ENCODE measurements at places on chromosomes 4 and X.

DNA sequence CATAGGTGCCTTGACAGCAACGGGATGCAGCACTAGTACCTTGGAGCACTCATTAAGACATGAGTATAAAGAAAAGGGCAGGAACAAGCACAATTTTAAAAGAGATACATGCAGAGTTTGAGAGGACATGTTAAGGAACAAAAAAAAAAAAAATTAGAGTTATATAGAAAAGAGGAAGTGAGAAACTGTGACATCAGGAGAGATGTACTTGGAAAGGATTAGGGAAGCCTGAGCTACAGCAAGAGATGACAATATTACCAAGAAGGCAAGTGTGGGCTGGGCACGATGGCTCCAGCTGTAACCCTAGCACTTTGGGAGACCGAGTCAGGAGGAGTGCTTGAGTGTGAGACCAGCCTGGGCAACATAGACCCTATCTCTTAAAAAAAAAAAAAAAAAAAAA lies 37.4 kb downstream of the GPR143 start:
- no peak for DNase-seq

GRCh38 chr4:16269240-16269639 lies 43.0 kb upstream of the TAPT1 start:
- DNase-seq: no peak

GRCh38 chrX:49231333-49232000 lies 1.7 kb downstream of the CACNA1F start:
- DNase-seq: no peak

DNA sequence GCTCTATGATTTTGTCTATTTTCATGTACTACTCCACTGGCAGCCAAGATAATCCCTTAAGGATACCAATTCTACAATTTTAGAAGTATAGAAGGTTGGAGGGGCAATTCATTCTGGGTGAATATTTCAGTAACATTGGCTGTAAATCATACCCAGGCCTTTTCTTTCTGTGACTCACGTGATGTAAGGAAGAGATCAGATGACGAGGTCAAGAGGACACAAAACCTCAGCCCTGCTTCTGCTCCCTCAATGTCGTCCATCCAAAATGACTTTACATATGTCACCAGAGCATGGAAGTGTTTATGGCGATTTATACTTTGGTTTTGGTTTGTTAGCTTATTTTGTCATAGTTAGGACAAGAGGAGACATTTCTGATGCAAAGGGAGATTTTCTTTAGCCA lies 70.7 kb upstream of the SLC4A4 start:
- no peak for DNase-seq

GRCh38 chr4:73589887-73590801 lies 30.1 kb downstream of the RASSF6 start:
- DNase-seq: no peak

DNA sequence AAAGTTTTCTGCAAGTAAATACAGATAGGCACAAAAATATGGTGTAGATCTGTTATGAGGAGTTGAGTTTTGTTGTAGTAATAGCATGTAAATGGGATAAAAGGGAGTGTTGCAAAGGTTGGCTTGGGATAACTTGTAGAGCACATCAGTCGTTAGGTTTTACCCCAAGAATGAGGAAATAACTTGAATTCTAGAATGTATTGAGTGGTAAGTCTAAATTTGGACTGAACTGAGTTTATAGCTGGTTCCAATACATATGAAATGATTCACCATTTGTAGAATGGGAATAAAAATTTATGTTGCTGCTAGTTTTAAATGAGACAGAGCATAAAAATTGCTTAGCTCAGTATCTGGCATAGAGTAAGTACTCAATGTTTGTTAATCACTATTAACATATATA lies 719.2 kb downstream of the FSTL5 start:
- DNase-seq: no peak

DNA sequence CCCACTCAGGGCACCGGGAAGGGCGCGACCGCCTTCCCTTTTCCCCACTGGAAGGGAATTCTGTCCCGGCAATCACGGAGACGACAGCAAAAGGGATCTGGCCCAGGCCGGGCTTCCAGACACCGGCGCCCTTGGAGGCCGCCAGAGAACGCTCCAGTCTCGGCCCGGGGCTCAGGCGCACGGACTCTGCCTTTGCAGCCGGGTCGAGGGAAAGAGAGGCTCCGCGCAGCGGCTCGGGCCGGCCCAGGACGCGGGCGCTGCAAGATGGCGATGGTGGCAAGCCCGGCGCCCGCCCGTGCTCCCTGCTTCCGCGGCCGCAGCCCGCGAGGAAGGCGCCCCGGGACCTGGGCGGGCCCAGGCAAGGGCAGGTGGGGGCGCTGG lies 1.1 kb downstream of the CTBP1 start:
- DNase-seq: no peak

DNA sequence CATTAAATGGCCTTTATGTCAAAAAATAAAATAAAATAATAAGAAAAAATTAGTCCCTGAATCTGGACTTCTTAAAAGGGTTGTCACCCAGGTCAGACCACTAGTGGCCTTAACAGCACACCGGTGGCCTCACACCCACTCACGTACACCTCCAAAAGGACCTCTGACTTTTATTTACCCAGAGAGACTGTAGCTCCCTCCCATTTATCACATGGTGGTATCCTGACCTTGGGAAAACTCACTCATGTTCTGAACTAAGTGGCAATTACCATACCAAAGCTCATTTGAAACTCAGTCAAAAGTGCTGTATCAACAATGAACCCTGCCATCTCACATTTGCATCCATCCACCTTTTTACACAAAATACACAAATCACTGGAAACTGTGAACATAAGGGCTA lies 53.1 kb upstream of the MAP3K15 start:
- DNase-seq: no peak

DNA sequence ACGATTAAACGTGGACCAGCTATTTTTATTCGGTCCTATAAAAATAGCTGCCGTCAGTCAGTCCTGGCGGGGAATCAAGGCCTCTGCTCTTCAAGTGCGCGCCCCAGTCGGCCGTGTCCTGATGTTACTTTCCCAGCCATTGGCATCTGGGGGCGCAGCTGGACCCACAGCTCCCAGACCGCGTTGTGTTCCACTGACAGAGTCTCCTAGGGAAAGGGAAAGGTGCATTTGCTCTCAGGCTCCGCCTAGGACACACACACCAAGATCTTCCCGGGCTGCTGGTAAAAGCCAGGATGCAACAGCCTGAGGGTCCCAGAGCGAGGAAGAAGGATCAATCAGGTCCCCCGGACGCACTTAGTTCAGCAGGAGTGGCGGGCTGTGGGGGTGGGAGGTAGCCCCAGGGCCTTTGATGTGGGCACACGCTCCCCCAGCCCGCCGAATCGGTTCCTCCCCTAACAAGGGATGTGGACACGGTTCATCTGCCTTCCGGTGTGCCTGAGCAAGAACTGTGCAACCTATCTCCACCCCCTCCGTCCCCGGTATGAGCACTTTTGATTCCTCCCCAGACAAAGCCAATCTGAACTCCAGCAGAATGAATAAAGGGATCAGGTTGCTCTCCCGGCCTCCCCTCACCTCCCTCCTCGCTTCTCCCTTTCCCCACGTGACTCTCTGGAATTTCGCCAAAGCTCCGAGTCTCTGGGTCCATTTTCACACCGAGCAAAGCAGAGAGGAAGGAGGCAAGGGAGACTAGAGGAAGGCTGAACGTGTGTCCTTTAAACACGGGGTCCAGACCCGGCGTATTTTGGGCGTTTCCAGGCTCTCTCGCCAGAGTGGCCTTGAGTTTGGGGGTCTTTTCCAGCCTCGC lies 626 bp upstream of the FRAS1 start:
- DNase-seq: peak; percentile 90

DNA sequence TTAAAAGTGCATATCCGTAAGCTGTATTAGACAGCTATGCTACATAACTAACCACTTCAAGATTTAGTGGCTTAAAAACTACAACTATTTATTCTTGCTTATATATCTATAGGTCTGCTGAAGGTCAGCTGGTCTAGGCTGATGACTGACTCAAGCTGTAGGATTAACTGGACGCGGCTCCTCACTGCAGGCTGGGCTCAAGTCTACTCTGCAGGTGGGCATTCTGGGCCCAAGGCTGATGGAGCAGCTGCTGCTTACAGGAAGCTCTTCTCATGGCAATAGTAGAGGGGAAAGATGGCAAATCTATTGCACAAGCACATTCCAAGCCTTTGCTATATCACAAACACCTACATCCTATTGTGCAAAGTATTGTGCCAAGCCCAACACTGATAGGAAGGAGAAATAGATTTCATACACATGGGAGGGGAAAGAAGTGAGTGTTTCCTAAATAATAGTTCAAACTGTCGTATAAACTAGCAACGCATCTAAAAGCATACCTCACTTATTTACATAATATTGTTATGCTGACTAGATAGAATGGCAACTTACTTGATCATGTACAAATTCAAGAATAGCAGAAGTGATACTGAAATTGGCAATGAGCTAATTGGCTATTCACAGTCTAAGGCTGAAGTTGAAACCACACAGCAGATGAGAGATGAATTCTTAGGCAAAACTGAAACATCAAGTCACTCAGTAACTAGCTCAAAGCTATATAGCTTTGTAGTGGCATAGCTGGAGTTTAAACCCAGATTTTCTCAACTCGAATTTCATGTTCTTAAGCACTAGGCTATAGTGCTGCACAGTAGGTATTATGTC lies 263.8 kb downstream of the NKX6-1 start:
- DNase-seq: peak; percentile 81

DNA sequence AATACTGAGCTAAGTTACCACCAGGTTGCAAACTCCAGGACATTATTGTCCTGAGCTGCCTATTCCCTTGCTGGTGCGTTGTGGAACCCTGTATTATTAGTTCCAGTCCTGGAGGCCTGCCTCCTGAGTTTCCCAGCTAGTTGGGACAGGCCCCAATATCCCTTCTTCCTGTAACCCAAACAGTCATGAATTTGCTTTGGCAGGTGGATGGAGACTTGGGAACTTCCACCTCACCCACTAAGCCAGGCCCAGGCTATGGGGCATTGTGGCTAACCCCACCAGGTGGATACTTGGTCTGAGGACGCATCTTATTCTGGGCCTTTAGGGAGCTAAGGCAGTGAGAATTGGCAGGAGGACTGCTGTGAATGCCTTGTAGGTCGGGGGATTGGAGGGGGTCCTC lies 5.0 kb downstream of the RBM3 start:
- no peak for DNase-seq

- no peak for DNase-seq
These were observed 3.9 kb downstream of the MTHFD2L start for GRCh38 chr4:74161666-74162450.

GRCh38 chrX:153522259-153522658 lies 4.8 kb downstream of the ATP2B3 start:
- DNase-seq: no peak

DNA sequence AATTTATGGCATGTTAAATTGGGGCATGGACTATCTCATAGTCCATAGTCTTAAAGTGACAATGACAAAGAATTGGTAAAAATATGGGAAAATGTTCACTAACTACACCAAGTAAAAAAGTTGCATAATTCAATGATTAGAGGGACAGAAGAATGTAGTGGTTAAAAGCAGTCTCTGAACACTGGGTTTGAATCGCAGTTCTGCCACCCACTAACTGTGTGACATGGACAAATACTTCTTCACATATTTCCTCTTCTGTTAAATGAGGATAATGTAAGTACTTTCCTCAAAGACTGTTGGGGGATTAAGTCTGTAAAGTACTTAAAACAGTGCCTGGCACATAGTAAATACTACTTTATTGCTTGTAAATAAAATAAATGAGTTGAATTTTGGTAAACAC lies 15.3 kb downstream of the COQ2 start:
- DNase-seq: no peak

DNA sequence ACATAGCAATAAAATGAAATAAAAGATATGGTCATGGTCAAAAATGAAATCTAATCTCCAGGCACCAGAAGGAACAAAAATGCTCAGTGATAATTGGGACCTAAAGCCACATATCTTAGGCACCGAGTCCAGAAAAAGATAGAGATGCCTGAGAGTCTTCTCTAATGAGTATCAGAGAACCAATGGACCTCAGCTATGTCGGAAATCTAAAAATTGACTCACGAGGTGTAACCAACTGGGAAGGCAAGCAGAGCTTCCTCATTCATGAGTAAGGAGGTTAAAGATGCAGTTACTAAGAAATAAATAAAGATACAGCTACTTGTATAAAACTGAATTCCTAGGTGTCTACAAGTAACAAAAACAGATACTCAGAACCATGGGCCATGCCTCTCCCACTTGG lies 72.1 kb downstream of the KLHL34 start:
- DNase-seq: no peak

GRCh38 chr4:47945930-47946726 lies 31.7 kb upstream of the NFXL1 start:
- DNase-seq: no peak

- no peak for DNase-seq
These were observed 492.0 kb downstream of the PCDH11X start for GRCh38 chrX:92270936-92271855.

DNA sequence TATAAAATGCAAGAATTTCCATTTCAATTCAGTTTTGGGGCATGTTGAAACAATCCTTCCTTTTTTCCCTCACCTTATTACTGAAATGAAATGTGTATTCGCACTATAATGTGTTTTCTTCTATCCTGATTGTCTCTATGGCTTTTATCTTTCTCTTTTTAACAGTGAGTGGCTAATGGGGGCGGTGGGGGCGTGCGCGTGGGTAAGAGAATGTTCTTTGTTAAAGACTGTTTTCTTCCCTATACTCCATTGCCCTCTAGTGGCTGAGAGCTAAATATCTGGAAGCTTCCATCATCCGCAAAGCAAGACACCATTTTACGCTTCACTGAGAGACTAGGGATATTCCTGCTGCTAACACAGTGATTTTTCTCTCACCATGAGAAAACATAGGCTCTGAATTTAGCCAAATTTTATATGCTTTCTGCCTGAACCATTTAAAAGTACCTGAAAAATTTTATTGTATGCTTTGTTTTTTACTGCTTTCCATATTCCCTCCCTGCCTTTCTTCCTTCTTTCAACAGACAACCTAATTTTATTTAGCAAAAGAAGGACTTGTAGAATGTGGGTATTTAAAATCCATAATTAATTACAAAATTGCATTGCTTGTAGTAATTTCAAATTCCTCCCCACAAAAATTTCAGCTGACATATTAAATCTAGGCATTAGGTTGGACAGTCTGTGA lies 194.0 kb downstream of the GASK1B start:
- peak; percentile 87 for DNase-seq

- DNase-seq: peak; percentile 23
These were observed at the start of gene CXCL5 for GRCh38 chr4:73998040-73999011. CXCL5 (minus strand) TSS chr4:73998677; CDS start chr4:73998581, 96 bp downstream.

DNA sequence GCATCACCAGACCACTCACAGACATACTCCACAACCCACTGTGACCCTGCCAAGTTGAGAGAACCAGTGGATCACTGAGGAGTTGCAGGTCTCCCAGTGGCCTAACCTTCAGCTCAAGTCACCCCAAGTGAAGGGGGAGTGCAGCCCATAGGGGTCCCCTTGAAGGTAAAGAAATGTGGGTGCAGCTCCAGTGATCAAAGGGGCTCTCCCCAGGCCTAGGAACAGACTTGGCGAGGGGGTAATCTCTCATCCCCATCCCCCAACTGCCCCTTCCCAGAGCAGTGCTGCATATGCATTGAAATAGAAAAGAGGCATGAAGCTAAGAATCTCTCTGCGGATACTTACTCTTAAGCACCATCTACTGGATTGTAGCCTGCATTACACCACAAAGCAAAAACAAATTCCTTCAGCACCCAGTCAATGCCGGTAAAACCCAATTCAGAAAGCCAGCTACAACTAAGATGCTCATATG lies 27.0 kb downstream of the MAGEE1 start:
- DNase-seq: peak; percentile 24

Measured in lung (tissue), 17 donors.